ENCODE measurements at places on chromosomes 5 and 9. TPM values are rescaled to one million over a fixed set of nuclear protein-coding genes. Genes with fewer than 3 reads are reported as not detected.

The GABBR2 gene
- not detected for total RNA-seq

The PTGES gene
- total RNA-seq, result 0.16 TPM

GRCh38 chr5:1522601-1523479 is 920 bp downstream of the LPCAT1 start:
- DNase-seq, result peak; percentile 42

The GAPT gene
- total RNA-seq, result not detected

The PRRX2 gene
- total RNA-seq, result 0.49 TPM

DNA sequence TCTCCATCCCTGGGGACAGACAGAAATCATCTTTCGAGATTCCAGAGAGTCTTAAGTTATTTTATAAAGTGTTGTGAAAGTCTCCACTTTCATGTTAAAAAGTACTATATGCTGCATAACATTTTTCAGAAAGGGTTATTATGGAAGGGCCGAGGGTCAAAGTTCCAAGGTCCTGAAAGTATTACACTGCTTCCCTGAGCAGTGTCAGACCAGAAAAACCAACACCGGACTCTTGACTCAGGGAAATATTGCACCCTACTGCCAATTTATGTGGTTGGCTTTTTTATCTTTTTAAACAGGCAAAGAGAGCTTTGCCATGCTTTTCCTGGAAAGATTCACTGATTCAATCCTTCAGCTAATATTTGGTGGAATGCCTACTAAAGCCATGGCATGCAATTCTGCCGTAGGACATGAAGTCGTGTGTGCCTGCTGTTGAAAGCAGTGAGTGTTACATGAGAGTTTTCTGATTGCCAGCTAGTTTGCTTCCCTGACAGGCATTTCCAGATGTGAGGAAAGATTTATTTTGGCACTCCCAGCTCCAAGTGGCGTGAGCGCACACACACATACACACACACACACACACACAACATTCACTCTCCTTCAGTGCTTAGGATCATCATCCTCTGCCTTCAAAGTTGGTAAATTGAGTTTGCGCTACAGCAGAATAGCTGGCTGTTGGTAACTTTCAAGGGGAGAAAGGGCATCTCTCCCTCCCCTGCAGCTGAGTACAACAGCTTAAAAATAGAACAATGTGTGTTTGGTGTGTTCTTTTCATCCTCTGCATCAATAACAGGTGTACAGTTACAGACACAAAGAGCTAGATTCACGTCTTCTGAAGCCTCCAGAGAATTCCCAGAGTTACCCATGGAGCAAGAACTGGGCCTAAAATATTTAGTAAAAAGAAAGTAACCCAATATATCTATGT is 45.6 kb downstream of the SLC1A3 start:
- DNase-seq, result no peak

GRCh38 chr5:3801967-3802366 is 206.3 kb downstream of the IRX1 start:
- no peak for DNase-seq
